ENCODE measurements at places on chromosomes 5 and 9.

DNA sequence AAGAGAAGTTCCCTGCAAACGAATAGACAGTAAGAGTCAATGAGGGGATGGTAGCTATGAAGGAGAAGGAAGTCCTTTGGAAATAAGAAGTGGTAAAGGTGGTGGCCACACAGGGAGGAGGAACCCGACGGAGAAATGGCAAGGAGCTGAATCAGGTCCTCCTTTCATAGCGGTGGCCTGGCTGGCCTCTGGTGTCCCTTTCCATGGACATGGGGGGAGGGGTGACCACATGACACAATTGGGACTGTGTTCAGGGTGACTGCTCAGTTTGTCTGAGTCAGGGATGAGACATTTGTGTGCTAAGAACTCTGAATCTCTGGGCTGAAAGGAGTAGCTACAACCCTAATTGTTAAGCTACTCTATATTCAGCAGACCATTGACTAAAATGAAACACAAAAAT, 28.7 kb upstream of the TIMD4 start:
- no peak for DNase-seq

- no peak for DNase-seq
Observed at GRCh38 chr5:145951071-145951470, 14.7 kb downstream of the SH3RF2 start.

GRCh38 chr5:104793031-104793754, 1230.6 kb upstream of the NUDT12 start:
- no peak for DNase-seq

DNA sequence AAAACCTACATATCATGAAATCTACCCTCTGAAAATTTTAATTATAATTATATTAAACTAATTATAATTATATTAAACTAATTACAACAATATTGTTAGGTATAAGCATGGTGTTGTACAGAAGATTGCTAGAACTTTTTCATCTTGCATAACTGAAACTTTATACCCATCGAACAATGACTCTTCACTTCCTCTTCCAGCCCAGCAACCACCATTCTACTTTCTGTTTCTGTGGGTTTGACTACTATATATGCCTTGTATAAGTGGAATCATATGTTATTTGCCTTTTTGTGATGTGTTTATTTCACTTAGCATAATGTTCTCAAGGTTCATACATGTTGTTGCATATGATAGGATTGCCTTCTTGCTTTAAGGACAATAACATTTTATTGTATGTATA, 274.2 kb upstream of the CCNH start:
- no peak for DNase-seq

- no peak for DNase-seq
Observed at GRCh38 chr5:145554399-145554798, 280.7 kb downstream of the PRELID2 start.

DNA sequence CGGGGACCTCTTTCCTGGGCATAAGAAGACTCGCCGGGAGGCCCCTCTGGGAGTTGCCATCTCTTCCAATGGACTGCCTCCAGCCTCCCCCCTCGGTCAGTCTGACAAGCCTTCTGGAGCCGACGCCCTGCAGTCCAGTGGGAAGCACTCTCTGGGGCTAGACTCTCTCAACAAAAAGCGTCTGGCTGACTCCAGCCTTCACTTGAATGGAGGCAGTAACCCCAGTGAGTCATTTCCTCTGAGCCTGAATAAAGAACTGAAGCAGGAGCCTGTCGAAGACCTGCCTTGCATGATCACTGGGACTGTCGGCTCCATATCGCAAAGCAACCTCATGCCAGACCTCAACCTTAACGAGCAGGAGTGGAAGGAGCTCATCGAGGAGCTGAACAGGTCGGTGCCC, 28.4 kb upstream of the LTC4S start:
- DNase-seq = no peak

DNA sequence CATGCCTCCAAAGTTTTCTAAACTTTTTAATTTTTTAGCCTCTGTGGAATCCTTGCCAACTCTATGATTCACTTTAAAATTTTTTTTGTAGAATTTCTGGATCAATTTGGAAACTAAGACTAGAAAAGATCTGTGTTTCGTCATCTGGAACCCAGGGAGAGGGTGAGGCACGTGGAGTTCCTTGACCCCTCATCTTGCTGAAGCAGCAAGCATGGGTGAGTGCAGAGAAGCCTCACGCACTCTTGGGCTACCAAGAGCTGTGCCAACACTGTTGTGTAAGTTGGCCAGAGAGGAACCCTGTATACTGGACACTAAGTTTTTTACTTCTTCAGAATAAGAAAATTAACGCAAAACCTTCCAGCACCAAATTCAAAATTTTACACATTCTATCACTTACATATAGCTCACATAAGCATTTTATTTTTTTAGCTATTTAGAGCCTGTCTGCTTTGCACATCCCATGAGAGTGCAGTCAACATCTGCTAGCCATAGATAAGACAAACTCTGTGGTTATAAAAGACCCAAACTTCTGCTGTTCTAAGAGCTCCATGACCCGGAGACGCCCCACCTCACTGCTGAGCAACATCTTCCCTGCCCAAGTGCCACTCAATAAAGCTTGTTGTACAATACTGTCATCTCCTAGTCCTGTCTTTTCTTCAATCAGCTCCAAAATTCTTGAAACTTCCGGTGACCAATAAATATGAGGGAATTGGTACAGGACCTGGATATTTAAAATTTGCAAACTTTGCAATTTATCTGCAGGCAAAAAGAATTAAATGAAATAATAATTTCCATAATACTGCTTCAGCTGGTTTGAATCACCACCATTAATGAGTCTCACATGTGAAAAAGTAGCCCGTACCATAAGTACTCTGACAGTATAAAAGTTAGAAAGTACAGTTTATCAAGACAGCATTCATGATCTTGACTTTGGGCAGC, 69.7 kb upstream of the ADCY2 start:
- DNase-seq = no peak

GRCh38 chr5:60687927-60688720, 11.8 kb downstream of the DEPDC1B start:
- DNase-seq = no peak

DNA sequence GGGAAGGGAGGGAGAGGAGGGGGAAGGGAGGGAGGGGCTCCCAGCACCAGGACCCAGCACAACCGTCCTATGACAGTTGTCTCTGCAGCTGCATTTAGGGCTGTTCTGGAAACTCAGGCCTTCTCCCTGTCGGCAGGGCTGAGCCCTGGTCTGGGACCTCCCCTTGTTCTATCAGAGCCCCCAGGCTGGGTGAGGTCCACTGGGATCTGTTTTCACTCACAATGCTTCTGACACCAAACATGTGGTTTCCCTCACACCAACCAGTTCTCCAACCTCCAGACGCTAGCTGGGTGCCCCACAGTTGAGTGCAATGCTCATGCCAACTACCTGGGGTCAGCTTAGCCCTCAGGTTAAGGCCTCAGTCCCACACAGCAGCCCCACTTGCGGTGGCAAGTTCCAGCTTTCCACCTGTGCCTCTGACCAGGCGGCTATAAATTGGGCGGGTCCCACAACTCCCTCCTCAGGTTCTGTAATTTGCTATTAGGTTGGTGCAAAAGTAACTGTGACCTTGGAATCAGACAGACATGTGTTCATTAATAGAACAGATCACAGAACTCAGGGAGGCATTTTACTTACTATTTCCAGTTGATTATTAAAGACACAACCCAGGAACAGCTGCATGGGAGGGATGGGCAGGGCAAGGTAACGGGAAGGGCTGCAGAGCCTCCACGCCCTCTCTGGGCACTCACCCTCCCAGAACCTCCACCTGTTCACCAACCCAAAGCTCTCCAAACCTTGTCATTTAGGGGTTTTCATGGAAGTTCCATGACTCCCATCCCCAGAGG, 13.5 kb downstream of the ADAMTS2 start:
- no peak for DNase-seq

GRCh38 chr5:42120070-42120469, 195.0 kb downstream of the FBXO4 start:
- no peak for DNase-seq

- DNase-seq = peak; percentile 16
Observed at GRCh38 chr9:13750639-13751038, 471.1 kb upstream of the MPDZ start.

DNA sequence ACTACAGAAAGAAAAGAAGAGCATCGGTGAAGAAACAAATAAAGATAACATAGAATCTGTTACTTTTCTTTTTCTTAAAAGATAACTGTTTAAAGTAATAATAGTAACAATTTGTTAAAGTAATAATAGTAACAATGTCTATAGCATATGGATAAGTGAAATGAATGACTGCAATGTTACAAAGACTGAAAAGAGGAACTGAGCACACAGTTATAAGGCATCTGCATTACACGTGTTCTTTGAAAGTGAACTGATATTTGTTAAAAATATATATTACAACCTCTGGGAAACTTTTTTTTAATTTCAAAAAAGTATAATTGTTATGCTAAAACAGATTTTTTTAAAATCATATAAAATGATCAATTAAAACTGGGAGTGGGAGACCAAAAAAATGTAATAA, 88.4 kb upstream of the FST start:
- no peak for DNase-seq

DNA sequence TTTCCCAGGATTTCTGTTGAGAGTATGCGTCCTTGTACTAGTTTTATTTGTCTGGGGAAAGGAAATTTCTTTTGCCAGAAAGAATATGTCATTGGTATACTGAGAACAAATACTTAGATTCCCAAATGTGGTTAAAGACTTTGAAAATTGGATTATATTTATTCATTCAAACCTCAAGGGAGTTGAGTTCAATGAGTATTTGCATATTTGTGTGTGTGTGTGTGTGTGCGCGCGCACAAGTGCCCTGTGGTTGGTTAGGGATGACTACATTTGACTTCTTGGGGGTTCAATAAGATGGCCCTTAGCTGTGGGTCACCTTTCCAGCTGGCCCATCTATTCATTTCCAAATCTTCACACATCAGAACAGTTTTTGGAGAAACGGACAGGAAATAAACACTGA, 4.9 kb downstream of the RXFP3 start:
- no peak for DNase-seq

DNA sequence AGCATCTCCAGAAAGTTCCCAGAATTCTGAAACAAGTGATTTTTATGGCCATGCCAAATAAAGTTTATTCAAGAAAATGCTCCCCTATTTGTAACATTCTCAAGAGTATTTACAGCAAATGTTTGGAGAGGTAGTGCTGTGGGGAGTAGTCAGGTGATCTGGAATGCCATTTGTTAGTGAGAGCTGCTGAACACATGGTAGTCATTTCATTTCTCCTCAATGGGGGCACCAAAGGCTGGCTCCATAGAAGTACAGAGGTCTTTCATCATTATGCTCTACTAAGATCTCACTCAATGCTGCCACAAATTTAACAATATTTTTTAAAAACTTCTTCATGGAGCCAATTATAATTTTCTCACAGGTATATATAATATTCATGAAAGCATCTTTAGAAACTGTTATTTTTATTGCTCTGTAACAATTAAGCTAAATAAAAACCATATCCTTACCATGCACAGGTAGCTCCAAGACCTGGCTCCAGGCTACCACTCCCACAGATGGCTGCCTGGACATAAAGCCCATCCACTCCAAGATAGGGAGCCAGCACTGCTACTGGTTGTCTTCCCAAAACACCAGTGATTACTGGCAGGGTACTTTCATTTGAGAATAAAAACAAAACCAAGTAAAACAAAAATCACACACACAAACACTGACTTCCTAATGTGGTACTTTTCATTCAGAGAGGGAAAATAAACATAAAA, 200.8 kb downstream of the PLK2 start:
- DNase-seq = no peak

DNA sequence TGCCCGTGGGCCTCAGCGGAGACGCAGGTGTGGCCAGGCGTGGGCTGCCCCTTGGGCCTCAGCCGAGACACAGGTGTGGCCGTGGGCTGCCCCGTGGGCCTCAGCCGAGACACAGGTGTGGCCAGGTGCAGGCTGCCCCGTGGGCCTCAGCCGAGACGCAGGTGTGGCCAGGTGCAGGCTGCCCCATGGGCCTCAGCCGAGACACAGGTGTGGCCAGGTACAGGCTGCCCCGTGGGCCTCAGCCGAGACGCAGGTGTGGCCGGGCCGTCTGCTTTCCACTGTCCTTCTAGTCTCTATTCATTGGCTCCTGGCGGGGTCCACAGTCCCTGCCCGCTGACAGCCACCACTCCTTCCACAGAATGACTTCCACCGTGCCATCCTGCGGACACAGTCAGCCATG, 56.1 kb downstream of the KCNT1 start:
- DNase-seq = no peak

- peak; percentile 5 for DNase-seq
Observed at GRCh38 chr5:151825445-151825844, 53.7 kb downstream of the G3BP1 start.

- no peak for DNase-seq
Observed at GRCh38 chr9:130107234-130107861, 53.6 kb downstream of the GPR107 start.

DNA sequence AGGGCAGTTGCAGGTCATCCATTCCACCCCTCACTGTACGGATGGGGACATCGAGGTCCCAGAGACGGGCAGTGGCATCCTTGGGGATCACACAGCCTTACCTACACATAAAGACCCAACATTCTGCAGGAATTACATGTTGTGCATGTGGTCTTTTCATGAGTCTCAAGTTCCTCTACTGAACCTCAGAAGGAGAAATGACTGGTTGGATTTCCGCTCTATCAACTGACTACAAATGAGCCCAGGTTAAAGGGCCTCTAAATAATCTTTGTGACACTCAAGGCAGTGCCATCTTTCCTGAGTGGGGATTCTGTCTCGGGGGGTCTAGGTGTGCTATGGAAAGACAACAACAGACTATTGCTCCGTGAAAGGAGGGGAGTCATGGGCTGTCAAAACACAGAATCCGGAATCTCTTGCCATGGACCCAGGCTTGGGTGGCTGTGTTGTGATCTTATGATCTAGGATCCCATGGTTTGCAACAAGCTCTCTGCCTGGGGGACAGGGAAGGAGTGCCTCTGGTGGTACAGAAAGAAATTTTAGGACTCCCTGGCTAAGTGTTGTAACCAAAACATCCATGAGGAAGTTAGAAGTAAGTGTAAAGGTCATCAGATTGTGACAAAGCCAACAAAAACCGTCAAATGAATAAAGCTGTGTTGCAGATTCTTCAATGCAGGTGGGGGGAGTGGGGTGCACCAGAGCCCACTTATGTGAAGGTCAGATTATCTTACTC, 1.9 kb upstream of the SLC31A2 start:
- DNase-seq = no peak

- DNase-seq = no peak
Observed at GRCh38 chr5:139912158-139912557, 116.5 kb downstream of the PSD2 start.

GRCh38 chr9:29999645-30000044, 2384.8 kb upstream of the ACO1 start:
- DNase-seq = no peak
